ENCODE measurements at places on chromosomes 3 and 15.

DNA sequence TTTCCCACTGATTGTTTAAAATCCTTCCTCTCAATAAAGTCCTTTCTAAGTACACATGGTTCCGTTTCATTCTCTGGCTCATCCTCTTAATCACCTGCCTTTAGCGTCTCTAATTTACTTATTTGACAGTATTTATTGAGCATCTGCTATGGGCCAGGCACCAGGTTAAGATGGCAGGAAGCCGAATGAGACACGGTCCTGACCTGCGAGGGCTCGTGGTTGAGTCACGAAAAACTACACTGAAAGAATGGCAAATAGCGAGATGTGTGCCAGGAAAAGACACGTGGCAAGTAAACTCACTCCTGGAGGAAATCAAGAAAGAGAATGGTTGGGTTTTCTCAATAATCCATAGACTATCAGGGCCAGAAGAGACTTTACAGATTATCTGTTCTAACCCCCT is 60.9 kb downstream of the HES1 start:
- DNase-seq = no peak

DNA sequence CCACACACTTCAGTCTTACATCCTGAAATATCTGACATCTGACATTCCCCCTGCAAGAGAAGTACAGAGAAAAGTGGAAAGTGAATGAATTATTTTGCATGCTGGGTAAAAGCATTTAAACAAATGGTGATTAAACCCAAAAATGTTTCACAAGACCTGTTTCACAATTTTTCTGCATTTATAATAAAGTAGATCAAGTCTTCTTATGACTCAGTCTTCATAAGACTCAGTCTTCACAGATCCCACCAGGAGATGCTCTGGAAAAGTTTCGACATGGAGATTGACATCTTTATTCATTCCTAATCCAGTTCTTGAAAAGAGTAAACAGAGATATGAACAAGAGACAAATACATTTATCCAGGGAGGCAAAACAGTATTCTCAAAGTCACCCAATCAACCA is 13.2 kb upstream of the EDC3 start:
- no peak for DNase-seq

DNA sequence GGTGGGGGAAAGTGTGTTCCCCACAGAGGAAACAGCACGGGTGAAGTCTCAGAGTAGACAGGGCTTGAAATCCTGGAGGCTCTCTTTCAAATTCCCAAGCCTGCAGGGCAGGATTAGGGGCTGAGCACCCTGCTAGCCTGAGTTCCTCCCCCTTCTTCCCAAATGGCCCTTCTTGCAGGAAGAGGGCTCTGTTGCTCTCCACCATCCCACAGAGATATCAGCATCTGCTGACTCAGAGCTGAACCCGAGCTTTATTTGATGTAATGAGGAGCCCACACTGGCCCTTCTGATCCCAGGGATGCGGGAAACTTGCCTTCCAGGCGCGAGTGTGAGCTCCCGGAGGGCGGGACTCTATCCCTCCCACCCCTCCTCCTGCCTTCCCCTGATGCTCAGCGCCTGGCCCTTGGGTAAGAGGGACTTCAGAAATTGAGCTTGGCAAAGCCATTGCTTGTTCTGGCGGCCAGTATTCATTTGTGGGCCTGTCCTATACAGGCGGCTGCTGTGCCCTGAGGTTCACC is 1.4 kb upstream of the STRA6 start:
- no peak for DNase-seq

- no peak for DNase-seq
Observed at GRCh38 chr15:37289109-37289765, 188.9 kb upstream of the MEIS2 start.

DNA sequence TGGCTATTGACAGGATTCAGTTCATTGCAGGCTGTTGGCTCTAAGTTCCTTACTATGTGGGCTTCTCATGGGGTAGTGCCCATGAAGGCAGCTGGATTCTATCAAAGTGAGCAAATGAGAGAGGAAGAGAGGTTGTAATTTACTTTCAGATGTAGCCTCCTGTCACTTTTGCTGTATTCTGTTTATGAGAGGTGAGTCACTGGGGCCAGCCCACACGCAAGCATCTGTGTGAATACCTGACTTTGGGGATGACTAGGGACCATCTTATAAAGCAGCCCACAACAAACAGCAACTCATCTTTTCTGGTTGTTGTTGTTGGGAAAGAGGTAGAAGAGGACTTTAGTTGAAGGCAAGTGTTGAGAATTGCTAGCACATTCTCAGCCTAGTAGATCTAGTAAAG is 506.3 kb upstream of the GRM7 start:
- DNase-seq = no peak

DNA sequence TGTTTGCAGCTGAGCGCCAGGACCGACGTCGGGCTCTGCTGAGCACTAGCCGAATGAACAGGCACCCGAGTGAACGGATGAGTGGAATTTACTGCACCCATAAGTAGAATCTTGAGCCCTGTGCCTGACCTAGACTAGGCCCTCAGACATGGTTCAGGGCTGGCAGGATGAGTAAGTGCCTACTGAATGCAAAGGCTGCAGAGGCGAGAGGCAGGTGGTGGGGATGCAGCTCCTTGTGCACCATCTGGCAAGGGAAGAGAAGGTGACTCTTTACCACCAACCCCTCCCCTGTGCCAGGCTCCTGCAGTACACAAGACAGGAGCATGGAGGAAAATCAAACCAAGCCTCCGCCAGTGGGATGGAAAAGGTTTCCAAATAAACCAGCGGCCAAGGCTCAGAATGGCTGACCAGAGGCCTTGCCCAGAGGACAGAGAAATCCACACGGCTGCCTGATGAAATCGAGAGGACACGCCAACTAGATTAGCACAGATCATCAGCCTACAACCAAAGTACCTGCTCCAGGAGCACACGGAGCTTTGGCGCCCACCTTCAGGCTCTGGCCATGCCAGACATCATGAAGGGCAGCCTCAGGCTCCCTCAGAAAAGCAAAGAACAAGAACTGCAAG is 141.7 kb upstream of the IQSEC1 start:
- DNase-seq = peak; percentile 67

DNA sequence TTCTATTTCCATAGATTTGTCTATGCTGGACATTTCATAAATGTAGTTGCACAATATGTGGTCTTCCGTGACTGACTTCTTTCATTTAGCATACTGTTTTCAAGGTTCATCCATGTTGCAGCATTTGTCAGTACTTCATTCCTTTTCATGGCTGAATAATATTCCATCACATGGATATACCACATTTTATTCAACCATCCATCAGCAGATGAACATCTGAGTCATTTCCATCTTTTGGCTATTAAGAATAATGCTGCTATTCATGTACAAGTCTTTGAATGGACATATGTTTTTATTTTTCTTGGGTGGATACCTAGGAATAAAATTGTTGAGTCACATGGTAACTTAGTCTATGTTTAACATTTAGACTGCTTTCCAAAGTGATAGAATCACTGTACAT is 99.3 kb upstream of the RAD18 start:
- DNase-seq = no peak

GRCh38 chr3:184186184-184186901 is at the start of gene ABCF3:
TSS of gene ABCF3 (plus strand) at chr3:184186199. CDS start at chr3:184186208, 9 bp downstream.
- no peak for DNase-seq

- no peak for DNase-seq
Observed at GRCh38 chr3:22887664-22888291, 315.3 kb upstream of the UBE2E2 start.

DNA sequence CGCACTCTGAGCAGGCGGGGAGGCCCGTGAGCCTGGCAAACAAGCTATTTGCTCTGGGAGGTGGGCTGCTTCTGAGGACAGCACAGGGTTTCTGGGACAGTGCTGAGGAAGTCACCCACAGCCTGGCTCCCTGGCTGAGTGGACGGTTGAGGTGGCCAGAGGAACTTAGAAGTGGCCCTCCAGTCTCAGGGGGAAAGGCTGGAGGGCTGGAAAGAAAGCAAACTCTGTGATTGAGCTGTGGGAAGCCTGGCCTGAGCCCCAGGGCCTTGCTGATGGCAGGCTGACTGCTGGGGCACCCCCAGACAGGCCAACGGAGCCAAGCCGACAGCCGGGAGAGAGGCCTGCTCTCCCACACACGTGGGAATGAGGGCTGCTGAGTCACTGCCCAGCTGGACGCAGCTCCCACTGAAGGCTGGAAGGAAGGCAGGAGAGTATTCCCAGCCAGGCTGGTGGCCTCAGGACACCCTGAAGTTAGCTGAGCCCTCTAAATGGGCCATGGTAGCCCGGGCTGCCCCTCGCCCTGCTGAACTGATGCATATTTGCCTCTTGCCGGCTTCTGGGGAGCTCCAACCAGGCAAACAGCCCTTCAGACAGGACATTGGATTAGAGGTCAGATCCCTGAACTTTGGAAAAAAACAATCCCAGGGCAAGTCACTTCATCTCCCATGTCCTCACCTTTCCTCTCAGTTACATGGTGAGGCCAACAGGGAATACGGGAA is 98.0 kb upstream of the TLE3 start:
- no peak for DNase-seq

- no peak for DNase-seq
Observed at GRCh38 chr15:84103345-84103744, 132.2 kb upstream of the GOLGA6L4 start.

GRCh38 chr3:1515882-1516281 is 423.1 kb downstream of the CNTN6 start:
- no peak for DNase-seq

GRCh38 chr3:71214797-71215196 is 368.7 kb downstream of the FOXP1 start:
- DNase-seq = no peak

DNA sequence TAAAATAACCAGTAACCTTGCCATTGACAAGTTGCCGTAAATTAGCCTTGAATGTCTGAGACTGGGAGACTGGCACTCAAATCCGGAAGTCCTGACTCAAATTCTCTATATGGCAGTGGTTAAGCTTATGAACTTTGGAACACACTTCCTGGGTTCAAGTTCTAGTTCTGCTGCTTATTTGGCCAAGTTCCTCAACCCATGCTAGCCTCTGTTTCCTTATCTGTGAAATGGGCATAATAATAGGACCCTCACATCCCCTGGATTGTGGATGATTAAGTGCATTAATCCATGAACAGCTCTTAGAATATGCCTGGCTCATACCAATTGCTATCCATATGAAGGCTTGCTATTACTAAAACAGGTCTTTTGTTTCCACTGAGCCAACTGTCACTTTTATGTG is 311.5 kb downstream of the EDEM1 start:
- no peak for DNase-seq

DNA sequence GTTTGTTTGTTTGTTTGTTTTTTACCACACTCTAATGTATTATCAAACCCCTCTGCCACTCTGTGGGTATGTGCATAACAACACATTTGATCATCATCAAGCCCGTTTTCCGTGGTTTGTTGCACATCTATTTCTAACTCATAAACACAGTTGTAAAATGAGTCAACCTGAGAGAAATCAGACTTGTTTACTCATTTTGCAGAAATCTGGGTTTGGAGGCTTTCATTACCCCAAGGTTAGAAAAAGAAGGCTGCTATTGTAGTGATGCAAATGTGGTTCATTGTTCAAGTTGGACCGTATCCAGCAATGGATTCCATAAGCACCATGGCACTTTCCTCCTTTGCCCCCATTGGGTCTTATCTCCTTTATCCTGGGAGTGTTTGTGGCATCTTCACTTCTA is 353.2 kb upstream of the SOX2 start:
- no peak for DNase-seq

GRCh38 chr3:113166357-113166718 is 45.0 kb upstream of the BOC start:
- no peak for DNase-seq

- no peak for DNase-seq
Observed at GRCh38 chr3:110414855-110415254, 656.8 kb upstream of the NECTIN3 start.

DNA sequence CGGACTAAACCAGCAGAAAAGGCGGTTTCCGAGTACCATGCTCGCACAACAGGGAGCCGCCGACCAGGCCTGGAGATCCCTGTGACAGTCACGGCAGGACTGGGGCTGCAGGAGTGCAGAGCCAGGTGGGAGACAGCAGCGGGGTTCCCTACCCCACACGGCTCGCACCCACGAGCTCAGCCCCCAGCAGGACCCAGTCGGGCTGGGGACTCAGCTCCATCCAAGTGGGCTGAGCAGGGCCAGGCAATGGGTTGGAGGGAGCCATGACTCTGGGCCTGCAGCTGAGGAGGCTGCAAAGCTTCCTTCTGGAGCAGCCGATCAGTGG is 15.8 kb downstream of the XXYLT1 start:
- DNase-seq = no peak

DNA sequence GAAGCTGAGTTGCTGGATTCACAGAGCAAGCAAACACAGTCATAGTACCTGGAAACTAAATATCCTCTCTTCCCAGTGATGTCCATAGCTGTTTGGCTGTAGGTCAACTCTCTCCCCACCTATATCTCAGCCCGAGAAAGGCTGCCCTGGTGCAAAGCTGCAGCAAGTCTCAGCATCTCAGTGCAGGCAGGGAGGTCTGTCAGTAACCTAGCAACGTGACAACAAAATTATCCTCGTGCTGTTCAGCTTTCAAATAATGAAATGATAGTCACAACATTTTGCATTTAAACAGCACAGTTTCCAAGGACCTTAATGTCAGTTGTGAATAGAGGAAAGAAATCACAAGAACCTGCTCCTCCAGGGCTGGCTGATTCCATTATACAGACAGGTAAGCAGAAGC is 83.6 kb downstream of the CHST2 start:
- DNase-seq = no peak

GRCh38 chr3:106534206-106534605 is 665.4 kb upstream of the CBLB start:
- DNase-seq = no peak

DNA sequence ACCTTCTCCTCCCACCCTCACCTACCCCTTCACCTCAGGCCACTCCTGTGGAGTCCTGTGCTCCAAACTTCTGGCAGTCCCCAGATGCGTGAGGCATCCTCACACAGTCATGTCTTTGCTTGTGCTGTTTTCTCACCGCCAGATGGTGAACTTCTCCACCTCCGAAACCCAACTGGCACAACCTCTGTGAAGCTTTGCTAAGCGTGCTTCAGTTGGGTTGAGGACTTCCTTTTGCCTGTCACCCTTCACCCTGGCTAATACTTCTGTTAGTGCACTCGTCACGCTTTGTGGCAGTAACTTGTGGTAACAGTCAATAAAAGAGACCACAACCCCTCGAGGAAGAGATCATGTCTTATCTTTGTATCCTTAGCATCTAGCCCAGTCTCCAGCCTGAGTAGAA is 42.0 kb upstream of the SKOR1 start:
- DNase-seq = no peak

DNA sequence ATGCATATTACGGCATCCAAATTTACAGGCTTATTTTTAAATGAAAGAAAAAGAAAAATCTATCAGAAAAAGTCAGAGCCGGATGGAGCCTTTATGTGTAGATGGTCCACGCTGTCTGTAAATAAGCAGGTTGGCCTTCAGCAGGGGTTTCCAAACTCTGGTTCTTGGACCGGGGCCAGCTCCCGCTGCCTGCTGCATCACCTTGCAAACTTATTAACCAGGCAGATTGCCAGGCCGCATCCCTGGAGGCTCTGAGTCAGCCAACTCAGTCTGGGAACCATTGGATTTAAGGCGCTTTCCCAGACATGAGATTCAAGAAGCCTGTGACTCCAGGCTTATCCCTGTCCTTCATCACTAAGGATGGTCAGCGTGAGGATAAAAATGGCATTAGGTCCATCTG is 212.4 kb downstream of the OPA1 start:
- DNase-seq = no peak
